ENCODE measurements at places on chromosomes 16 and 17.

- no peak for DNase-seq
Measured at GRCh38 chr17:40862985-40863733, 3.9 kb downstream of the KRT12 start.

GRCh38 chr16:24013054-24013636 is 177.4 kb downstream of the PRKCB start:
- no peak for DNase-seq

DNA sequence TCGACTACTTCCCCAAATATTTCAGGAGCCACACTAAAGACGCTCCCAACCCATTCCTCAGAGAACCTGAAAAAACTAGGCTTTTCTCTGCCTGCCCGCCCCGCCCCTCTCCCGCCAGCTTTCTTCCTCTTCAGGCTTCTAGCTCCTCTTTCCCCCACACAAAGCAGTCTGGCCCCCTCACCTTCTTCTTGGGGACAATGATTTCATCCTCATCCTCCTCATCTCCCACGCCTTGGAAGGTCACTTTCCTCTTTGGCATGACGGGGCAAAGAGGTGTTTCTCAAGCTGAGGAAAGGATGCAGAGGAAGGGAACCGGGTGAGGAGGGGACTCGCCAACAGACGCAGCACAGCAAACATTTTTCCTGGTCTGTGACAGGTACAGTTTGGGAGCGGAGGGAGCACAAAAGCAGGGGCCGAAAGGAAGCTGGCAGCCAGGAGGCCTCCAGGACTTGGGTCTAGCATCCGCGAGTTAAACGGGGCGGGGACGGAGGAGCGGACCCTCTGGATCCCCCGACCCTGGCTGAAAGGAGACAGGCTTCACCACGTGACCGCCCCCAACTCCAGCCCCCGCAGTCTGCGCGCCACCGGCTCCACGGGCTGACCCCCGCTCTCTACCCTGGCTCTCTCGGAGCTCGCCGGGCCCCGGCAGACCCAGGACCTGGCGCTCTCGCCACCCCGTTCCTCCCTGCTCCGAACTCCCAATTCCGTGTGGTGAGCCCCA is 525 bp downstream of the CD2BP2 start:
- no peak for DNase-seq

DNA sequence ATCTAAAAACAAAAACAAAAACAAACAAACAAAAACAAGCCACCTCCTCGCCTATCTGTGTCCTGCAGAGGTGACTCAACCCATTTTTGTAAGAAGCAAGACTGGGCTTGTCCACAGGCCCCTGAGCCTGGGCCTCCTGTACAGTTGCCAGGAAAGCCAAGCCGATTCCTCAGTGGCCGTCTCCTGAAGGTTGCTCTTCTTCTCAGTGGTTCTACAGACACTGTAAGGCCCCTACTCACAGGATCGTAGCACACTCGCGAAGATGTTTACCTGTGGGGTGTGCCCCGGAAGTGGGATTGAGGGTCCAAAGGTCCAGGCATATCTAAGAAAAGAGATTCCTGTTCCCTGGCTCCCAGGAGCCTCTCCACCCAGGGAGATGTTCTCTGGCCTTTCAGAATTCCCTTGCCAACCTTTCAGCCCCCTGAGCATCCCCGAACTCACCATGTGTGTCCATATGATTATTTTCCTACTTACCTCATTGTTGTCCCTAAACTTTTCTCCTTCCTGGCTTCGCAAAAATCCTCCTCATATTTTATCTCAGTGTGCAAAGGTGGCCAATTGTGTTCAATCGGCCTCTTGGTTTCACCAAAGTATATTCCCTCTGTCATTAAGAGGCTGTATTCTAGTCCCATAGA is 7.5 kb upstream of the CES3 start:
- no peak for DNase-seq

- no peak for DNase-seq
Measured at GRCh38 chr16:7363422-7364417, 31.1 kb downstream of the RBFOX1 start.

DNA sequence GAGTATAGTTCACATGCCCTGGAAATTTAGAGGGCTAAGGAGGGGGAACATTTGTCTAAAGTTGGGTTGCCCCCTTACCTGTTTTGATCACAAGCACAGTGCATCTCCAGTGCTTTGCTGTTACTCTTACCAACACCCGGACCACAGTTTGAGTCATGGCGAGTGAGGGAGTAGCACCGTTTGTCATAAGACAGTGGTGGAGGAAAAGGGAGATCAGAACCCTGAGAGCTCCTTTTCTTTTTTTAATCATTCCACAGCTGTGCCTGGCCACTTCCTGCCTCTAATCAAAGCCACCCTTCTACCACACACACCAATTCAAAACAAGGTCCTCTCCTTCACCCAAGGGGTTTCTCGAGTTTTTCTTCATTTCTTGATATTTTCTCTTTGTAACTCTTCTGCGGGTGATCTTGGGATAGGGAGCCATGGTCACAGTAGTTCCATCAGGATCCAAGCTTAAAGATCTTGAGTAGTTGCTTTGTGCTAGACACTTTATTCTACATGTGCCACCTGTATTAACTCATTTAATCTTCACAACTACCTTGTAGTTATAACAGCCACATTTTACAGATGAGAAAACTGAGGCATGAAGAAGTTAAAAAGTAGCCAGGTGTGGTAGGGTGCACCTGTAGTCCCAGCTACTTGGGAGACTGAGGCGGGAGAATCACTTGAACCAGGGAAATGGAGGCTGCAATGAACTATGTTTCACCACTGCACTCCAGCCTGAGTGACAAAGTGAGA is 5.0 kb upstream of the MYL4 start:
- peak; percentile 61 for DNase-seq

GRCh38 chr16:66426112-66427035 is 721 bp upstream of the BEAN1 start:
- DNase-seq = no peak

DNA sequence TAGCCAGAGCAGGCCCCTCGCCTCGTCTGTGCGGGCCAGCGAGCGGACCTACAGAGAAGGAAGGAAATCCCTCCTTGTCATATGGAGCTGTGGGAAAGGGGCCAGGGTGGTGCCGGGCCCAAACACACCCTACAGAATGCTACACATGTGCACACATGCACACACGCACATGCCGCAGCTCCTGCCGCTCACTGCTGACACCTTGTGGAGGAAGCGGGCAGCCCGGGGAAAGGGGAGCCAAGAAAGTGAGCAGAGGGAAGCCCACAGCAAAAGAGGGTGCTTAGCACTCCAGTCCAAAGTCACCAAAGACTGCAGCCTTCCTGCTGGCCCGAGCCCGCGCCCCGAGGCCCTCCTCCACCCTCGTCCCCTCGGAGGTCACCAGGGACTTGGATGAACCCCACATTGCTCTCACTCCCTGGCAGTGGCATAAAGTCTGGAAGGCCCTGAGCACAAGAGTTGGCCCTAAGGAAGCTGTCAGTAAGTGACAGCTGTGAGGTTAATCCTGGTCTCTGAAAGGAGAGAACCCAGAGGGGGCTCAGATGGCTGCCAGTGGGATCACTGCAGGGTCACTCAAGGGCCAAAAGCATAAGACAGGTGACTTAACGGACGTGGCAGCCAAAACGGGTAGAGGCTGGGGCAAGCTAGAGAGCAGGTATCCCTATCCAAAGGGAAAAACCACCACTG is 68.2 kb downstream of the MYO18A start:
- no peak for DNase-seq

- no peak for DNase-seq
Measured at GRCh38 chr16:72474501-72475123, 302.7 kb upstream of the PMFBP1 start.

DNA sequence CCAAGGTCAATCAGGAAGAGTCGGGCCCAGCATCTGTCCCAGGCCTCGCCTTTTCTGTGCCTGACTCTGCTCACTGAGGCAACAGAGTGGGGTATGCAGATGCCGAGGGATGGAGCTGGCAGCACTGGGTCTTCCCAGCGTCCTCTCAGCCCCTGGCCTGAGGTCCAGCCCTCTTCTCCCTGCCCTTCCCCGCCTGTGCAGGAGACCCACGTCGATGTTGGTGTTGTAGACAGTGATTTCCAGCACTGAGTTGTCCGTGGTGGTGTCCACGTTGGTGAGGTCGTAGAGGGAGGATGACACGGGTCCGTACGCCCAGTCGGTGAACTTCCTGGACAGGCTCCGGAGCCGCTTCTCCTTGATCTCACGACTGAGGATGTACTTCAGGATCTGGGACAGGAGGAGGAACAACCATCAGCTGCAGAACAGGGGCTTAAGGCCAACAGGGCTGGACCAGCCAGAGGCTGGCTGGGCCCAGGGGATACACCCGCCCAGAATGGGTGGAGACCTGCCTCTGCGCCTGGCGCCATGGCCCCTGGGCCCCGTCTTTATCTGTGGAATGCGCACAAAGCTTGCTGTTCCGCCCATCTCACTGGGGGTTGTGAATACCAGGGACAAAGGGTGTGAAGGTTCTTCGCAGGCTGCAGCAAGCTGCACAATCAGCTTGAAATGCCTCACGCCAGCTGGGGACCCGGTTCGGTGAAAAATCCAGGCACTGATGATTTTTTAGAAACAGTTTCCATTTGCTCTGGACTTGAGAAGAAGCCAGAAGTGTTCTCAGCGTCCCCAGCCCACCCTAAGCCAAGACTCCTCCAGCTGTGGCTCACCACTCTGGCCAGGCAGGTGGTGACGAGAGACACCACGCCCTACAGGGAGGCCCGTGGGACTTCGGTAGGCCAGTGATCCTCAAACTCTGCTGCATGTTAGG is 27.5 kb downstream of the TRPV3 start:
- no peak for DNase-seq

DNA sequence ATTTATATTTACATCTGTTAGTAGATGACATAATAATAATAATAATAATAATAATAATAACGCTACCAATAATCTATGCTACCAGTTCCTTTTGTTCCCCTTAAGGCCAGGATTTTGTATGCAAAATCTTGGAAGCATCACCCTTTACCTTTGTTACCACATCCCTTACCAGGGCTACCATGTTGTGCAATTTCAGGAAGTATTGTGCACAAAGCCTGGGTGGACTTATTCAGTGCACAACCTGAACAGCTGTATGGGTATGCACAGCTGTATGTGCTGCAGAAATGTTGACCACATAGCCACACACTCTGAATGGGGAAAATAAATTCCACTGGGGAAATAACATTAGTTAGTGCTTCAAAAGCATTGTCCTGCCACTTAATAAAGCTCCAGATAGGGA is 19.9 kb upstream of the CALB2 start:
- no peak for DNase-seq

- no peak for DNase-seq
Measured at GRCh38 chr16:72241930-72242329, 70.0 kb upstream of the PMFBP1 start.

- no peak for DNase-seq
Measured at GRCh38 chr17:33647956-33648355, 354.9 kb upstream of the ASIC2 start.

- DNase-seq = no peak
Measured at GRCh38 chr16:23152386-23153178, 3.3 kb upstream of the USP31 start.

- DNase-seq = no peak
Measured at GRCh38 chr17:46151762-46152161, 41.5 kb downstream of the KANSL1 start.

GRCh38 chr17:40069751-40070708 is 7.3 kb downstream of the THRA start:
- DNase-seq = no peak

GRCh38 chr17:47317119-47317518 is 6.6 kb upstream of the EFCAB13 start:
- no peak for DNase-seq

DNA sequence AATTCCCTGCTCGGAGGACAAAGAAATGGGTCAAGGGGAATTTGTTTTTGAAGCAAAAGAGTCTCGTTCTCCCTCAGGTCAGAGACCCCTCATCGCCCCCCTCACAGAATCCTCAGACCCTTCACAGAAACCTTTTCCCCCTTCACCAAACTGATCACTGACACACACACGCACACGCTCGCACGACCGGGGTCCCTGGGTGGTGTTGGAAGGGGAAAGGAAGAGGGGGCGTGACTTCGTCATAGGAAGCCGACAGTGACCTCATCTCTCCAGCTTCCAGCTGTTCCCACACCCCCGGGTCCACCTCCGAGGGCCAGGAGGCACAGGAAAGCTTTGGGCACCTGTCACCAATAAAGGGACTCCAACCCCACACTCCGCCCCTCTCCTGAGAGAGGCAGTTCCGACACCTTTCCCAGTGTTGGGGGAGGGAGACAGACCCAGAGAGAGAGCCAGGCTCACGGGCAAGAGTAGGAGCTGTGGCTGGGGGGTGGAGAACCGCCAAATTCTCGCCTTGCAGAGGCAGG is 1.2 kb downstream of the ASGR1 start:
- no peak for DNase-seq

GRCh38 chr17:68600067-68600930 is 868 bp downstream of the FAM20A start:
- DNase-seq = no peak

- DNase-seq = no peak
Measured at GRCh38 chr16:9075299-9076071, 16.0 kb upstream of the HAPSTR1 start.

GRCh38 chr16:106623-107324 is 28.7 kb downstream of the MPG start:
- no peak for DNase-seq

DNA sequence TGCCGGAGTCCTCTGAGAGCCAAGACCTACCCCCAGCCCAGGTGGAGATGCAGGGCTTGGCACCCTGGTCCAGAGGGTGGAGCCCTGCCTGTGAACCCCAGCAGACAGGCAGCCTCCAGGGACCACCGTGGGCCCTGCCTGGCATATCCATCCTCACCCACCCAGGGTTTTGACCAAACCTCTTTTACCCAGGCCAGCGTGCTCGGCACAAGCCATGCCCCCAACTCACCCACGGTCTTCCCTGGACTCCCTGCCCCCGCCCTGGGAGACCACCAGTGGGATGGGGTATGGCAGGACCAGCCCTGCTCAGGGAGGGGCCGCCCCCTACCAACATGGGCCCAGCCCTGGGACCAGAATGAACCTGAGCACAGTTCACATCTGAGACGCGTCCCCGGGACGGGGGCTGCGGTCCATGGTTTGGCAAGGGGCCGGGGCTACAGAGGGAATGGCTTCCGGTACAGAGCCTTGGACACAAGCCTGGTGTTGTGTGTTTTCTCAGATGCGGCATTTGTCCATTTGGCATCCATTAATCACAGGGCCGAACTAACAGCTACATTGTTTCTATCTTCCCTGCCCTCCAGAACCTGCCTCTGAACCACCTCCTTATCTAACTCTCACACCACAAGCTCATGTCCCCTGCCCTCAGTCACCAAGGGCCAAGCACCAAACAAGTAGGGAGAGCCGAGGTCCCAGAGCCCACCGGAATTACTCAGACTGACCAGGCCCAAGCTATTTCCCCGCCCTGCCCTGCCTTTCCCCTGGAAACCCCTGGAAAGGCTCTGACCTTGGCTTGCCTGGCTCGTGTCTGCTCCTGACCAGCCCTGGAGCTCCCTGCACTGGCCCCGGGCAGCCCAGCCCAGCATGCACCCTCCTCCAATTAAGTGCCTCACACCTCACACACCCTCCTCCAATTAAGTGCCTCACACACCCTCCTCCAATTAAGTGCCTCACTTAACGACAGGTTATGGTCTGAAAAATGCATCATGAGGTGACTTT is 14.1 kb downstream of the HS3ST6 start:
- peak; percentile 96 for DNase-seq
